ENCODE measurements at places on chromosomes 4 and X.

GRCh38 chrX:104288269-104288668, 33.5 kb upstream of the ESX1 start:
- DNase-seq: no peak

GRCh38 chr4:8828869-8829268, 42.8 kb downstream of the HMX1 start:
- no peak for DNase-seq

GRCh38 chr4:155522201-155522600, 144.4 kb upstream of the GUCY1A1 start:
- DNase-seq: no peak

GRCh38 chr4:69782651-69783310, 22.4 kb upstream of the SULT1B1 start:
- DNase-seq: no peak

- no peak for DNase-seq
These were observed 216.2 kb upstream of the CTSO start for GRCh38 chr4:156169861-156170260.

DNA sequence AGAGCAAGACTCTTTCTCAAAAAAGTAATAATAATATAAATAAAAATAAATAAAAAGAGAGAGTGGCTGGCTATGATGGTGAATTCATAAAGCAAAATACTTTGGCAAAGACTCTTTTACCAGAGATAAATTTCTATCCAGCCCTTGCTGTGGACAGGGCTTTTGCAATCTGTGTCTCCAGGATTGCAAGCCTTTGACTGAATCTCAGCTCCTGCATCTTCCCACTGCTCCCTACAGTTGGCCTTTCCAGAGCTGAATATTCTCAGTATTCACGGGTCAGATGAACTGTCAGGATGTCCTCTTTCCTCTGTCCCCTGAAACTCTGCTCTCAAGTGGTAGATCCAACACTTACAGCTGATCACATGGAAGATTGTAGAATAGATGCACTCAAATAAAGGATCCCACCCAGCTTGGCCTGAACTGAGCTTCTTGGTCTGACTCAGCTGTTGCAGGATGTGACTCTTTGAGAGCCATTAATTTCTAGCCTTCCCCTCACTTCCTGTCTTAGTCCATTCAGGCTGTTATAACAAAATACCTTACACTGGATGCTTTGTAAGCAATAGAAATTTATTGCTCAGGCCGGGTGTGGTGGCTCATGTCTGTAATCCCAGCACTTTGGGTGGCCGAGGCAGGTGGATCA, 123.4 kb upstream of the GUCY1A1 start:
- DNase-seq: no peak

GRCh38 chr4:166045457-166045856, 172.4 kb downstream of the TLL1 start:
- no peak for DNase-seq
